ENCODE measurements at places on chromosomes 1 and 21. TPM values are rescaled to one million over a fixed set of nuclear protein-coding genes. Genes with fewer than 3 reads are reported as not detected.

GRCh38 chr1:152946248-152946647, 758 bp upstream of the SPRR5 start:
- no peak overlapping the region for H3K27ac ChIP-seq
- no peak for DNase-seq
- no peaks in the 10 kb centered on the region for H3K36me3 ChIP-seq
- no peaks in the 10 kb centered on the region for H3K27me3 ChIP-seq
- no peaks in the 10 kb centered on the region for H3K4me1 ChIP-seq

The HPDL gene
- total RNA-seq: 0.16 TPM

The EPB41 gene
- total RNA-seq: 28.6 TPM

DNA sequence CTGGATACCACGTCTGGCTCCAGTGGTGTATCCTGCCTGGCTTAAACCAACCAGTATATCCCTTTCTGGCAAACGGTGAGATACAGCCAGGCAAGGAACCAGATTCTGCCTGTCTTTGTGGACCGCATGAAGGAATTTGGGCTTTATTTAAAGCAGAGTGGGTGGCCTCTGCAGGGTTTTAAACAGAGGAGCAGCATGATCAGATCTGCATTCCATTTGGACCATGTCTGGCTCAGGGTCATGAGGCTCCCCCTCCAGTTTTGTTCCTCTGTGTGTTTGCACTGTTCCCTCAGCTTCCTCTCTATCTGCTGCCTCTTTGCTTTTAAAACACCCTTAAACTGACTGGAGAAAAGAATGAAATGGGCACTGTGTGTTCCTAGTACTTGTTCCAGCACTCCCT, 195.0 kb downstream of the GIPC2 start:
- no peak overlapping the region for H3K4me3 ChIP-seq
- no peak for DNase-seq
- no peaks in the 10 kb centered on the region for H3K27me3 ChIP-seq
- H3K27ac ChIP-seq: no peak overlapping the region
- H3K36me3 ChIP-seq: no peaks in the 10 kb centered on the region
- no peaks in the 10 kb centered on the region for H3K4me1 ChIP-seq

DNA sequence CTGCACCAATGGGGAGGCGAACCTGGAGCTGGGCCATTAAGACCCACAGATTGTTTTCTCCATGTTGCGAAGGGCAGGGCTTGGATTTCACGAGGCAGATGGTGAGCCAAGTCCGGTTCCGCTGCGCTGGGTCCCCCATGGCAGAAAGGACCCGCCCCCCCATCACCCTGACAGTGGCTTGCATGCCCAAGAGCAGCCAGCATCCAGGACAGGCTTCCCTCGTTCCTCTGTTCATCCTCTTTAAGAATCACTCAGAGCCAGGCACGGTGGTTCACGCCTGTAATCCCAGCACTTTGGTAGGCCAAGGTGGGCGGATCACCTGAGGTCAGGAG, 15.8 kb upstream of the NPHP4 start:
- no peaks in the 10 kb centered on the region for H3K36me3 ChIP-seq
- no peak for DNase-seq
- no peak overlapping the region for H3K27ac ChIP-seq
- no peak overlapping the region for H3K4me3 ChIP-seq
- H3K27me3 ChIP-seq: no peaks in the 10 kb centered on the region

The MATN1 gene
- total RNA-seq: not detected

The FAM163A gene
- not detected for total RNA-seq

GRCh38 chr1:213067352-213067751, 16.3 kb downstream of the RPS6KC1 start:
- no peaks in the 10 kb centered on the region for H3K27me3 ChIP-seq
- no peak overlapping the region for H3K27ac ChIP-seq
- H3K36me3 ChIP-seq: no peaks in the 10 kb centered on the region
- H3K4me1 ChIP-seq: no peaks in the 10 kb centered on the region

- no peaks in the 10 kb centered on the region for H3K4me1 ChIP-seq
- H3K27me3 ChIP-seq: no peaks in the 10 kb centered on the region
- DNase-seq: no peak
- H3K4me3 ChIP-seq: no peak overlapping the region
- H3K27ac ChIP-seq: no peak overlapping the region
Measured at GRCh38 chr1:163632269-163632668, 310.5 kb downstream of the NUF2 start.

The LCE1C gene
- not detected for total RNA-seq

The BSND gene
- not detected for total RNA-seq

The AVPR1B gene
- total RNA-seq: not detected

GRCh38 chr21:16312321-16312720, 582.5 kb downstream of the USP25 start:
- H3K4me3 ChIP-seq: no peak overlapping the region
- H3K27me3 ChIP-seq: no peaks in the 10 kb centered on the region
- DNase-seq: no peak
- H3K4me1 ChIP-seq: no peaks in the 10 kb centered on the region
- H3K27ac ChIP-seq: no peak overlapping the region

The DPH5 gene
- total RNA-seq: 23.3 TPM

GRCh38 chr21:43741423-43742096, 22.6 kb downstream of the PDXK start:
- H3K4me3 ChIP-seq: no peak overlapping the region
- DNase-seq: no peak
- no peaks in the 10 kb centered on the region for H3K27me3 ChIP-seq
- H3K27ac ChIP-seq: no peak overlapping the region
- H3K36me3 ChIP-seq: peaks cover 25% of the 10 kb centered on the region
- no peaks in the 10 kb centered on the region for H3K4me1 ChIP-seq

DNA sequence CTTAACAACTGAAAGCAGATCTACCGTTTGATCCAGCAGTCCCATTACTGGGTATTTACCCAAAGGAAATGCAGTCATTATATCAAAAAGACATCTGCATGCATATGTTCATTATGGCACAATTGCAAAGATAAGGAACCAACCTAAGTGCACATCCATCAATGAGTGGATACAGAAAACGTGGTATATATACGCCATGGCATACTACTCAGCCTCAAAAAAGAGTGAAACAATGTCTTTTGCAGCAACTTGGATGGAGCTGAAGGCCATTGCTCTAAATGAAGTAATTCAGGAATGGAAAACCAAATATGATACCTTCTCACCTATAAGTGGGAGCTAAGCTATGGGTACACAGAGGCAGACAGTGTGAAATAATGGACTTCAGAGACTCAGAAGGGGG, 169.3 kb downstream of the ZBTB18 start:
- H3K27ac ChIP-seq: no peak overlapping the region
- no peak overlapping the region for H3K4me3 ChIP-seq
- no peaks in the 10 kb centered on the region for H3K27me3 ChIP-seq
- no peaks in the 10 kb centered on the region for H3K36me3 ChIP-seq
- DNase-seq: no peak

DNA sequence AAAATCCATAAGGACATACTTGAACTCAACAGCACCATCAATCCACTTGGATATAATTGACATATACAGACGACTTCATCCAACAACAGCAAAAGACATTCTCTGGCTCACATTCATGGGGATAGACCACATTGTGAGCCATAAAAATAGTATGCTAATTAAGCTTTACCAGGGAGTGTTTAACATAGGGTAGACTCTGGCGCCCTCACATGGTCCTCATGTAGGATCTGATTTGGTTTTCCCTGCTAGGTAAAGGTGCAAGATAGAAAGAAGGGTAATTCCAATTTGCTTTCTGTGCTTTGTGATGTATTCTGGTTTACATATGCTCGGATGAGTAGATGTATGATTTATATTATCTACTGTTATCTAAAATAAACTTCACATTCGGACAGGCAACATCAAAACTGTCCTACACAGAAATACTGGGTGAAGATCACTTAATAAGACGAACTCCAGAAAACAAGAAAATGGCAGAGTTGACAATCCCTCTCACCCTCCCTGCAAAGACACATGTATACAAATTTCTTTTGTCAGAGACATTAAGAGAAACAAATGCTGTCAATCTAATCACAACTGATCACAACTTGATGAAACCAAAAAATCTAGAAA, 27.7 kb downstream of the CR1L start:
- peaks cover 34% of the 10 kb centered on the region for H3K27me3 ChIP-seq
- no peak overlapping the region for H3K4me3 ChIP-seq
- no peak for DNase-seq
- no peaks in the 10 kb centered on the region for H3K36me3 ChIP-seq
- no peak overlapping the region for H3K27ac ChIP-seq

The RBM8A gene
- total RNA-seq: 589 TPM

- DNase-seq: no peak
- no peak overlapping the region for H3K27ac ChIP-seq
- H3K4me1 ChIP-seq: no peaks in the 10 kb centered on the region
- peaks cover 9% of the 10 kb centered on the region for H3K36me3 ChIP-seq
Measured at GRCh38 chr1:215617979-215618378, 50.9 kb downstream of the KCTD3 start.

The ZMYM4 gene
- 25.3 TPM for total RNA-seq

The ERVH48-1 gene
- not detected for total RNA-seq

The ATP1A4 gene
- total RNA-seq: 0.07 TPM

The PLA2G2A gene
- total RNA-seq: 18.7 TPM

GRCh38 chr1:97348599-97349265, 572.1 kb downstream of the DPYD start:
- no peaks in the 10 kb centered on the region for H3K4me1 ChIP-seq
- no peaks in the 10 kb centered on the region for H3K36me3 ChIP-seq
- H3K4me3 ChIP-seq: no peak overlapping the region
- no peaks in the 10 kb centered on the region for H3K27me3 ChIP-seq
- H3K27ac ChIP-seq: no peak overlapping the region
- DNase-seq: no peak

GRCh38 chr1:161390559-161390858, 22.8 kb upstream of the CFAP126 start:
- no peak for DNase-seq
- no peaks in the 10 kb centered on the region for H3K27me3 ChIP-seq
- peaks cover 11% of the 10 kb centered on the region for H3K4me1 ChIP-seq
- H3K27ac ChIP-seq: peak overlapping the region; percentile 93
- no peaks in the 10 kb centered on the region for H3K36me3 ChIP-seq

- H3K36me3 ChIP-seq: no peaks in the 10 kb centered on the region
- H3K27ac ChIP-seq: no peak overlapping the region
- H3K4me1 ChIP-seq: no peaks in the 10 kb centered on the region
- H3K27me3 ChIP-seq: no peaks in the 10 kb centered on the region
- DNase-seq: peak; percentile 23
- H3K4me3 ChIP-seq: no peak overlapping the region
Measured at GRCh38 chr1:15046487-15047165, 106.9 kb upstream of the TMEM51 start.

The NTNG1 gene
- not detected for total RNA-seq

DNA sequence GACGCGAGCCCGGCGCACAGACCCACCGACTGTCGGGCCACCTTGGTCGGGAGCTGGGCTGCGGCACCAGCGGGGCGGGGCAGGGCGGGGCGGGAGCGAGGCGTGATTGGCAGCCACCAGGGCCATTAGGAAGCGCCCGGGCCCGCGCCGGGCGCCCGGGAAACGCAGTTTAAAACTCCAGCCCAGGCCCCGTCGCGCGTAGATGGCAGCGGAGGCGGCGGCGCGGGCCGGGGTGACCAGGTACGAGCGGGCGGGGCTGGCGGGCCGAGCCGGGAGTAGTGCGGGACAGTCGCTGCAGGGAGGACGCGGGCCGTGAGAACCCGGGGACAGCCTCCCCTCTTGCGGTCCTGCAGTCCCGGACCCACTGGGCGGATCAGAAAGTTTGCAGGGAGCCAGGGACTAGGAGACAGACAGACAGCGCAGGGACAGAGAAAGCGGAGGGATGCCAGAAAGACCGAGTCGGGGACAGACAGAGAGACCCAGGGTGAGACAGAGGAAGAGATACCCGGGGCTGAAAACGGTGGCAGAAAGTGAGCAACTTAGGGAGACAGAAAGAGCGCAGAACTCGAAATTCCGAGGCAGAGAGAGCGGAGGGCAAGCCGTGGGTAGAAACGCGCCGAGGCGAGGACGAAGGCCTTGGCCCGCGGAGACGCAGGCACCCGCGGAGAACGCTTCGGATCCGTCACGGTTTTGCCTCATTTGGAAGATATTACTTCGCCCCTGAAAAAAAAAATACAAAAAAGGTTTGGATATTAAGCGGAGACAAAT, at the start of gene DMBX1:
TSS of gene DMBX1 (plus strand) at position 199 of the 768 bp plus-strand sequence. CDS start 17,175 bp downstream, outside the sequence.
- DNase-seq: no peak
- H3K27me3 ChIP-seq: peaks cover 90% of the 10 kb centered on the region
- H3K4me1 ChIP-seq: peaks cover 8% of the 10 kb centered on the region
- H3K27ac ChIP-seq: no peak within 1 kb of the TSS

The AIM2 gene
- not detected for total RNA-seq

DNA sequence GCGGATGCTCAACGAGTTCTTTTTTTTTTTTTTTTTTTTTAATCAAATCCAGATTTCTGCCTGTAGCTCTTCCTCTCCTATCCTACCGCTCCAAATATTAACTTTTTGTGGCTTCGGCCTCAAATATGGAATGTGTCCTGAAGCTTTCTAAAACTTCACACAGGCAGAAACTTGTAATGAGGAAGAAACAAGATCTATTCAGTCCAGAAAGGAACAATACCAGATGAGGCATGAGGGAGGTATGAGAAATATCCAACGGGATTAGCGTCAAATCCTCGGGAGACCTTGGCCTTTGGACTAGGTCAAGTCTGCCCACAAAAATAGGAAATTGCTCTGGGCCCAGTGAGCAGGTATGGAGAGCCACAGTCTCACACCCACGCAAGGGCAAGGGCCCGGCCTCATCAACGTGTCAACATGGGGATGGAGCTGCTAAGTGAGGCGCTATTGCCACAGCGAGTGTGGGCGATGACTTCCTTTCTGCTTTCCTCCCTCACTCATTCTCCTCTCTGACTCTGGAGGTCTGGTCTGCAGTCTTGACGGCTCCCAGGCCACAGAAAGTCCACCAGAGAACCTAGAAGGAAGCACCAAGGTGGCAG, 66.6 kb downstream of the BCAR3 start:
- no peaks in the 10 kb centered on the region for H3K36me3 ChIP-seq
- DNase-seq: no peak
- peaks cover 77% of the 10 kb centered on the region for H3K4me1 ChIP-seq
- peak overlapping the region; percentile 90 for H3K27ac ChIP-seq
- H3K4me3 ChIP-seq: no peak overlapping the region

GRCh38 chr1:42713293-42713692, 26.7 kb downstream of the CLDN19 start:
- DNase-seq: no peak
- H3K27me3 ChIP-seq: no peaks in the 10 kb centered on the region
- H3K27ac ChIP-seq: no peak overlapping the region
- H3K4me3 ChIP-seq: no peak overlapping the region
- H3K36me3 ChIP-seq: peaks cover 35% of the 10 kb centered on the region

The TRIM67 gene
- total RNA-seq: not detected
